ENCODE measurements at places on chromosomes 5 and 9. TPM values are rescaled to one million over a fixed set of nuclear protein-coding genes. Genes with fewer than 3 reads are reported as not detected.
A peak's percentile ranks its signal among the peaks of the same experiment; 100 is the strongest.

TRAF1 gene
- 4.2 TPM for total RNA-seq

SPATA31A3 gene
- total RNA-seq, result not detected

SPINK6 gene
- total RNA-seq, result not detected

RALGDS gene
- total RNA-seq, result 41.2 TPM

BHMT gene
- total RNA-seq, result not detected

AK3 gene
- 45.1 TPM for total RNA-seq

LHX3 gene
- total RNA-seq, result not detected

ADGRD2 gene
- not detected for total RNA-seq

DAPK1 gene
- 31.1 TPM for total RNA-seq

EHMT1 gene
- total RNA-seq, result 64.5 TPM

- no peak overlapping the region for H3K4me3 ChIP-seq
- DNase-seq, result no peak
- peaks cover 65% of the 10 kb centered on the region for H3K27me3 ChIP-seq
- H3K27ac ChIP-seq, result no peak overlapping the region
- no peaks in the 10 kb centered on the region for H3K4me1 ChIP-seq
These were observed 39.0 kb downstream of the TRIP13 start for GRCh38 chr5:931570-932145.

GRCh38 chr9:89021154-89021803 lies 30.0 kb downstream of the S1PR3 start:
- peak; percentile 89 for DNase-seq
- no peak overlapping the region for H3K4me3 ChIP-seq
- H3K36me3 ChIP-seq, result no peaks in the 10 kb centered on the region

DNA sequence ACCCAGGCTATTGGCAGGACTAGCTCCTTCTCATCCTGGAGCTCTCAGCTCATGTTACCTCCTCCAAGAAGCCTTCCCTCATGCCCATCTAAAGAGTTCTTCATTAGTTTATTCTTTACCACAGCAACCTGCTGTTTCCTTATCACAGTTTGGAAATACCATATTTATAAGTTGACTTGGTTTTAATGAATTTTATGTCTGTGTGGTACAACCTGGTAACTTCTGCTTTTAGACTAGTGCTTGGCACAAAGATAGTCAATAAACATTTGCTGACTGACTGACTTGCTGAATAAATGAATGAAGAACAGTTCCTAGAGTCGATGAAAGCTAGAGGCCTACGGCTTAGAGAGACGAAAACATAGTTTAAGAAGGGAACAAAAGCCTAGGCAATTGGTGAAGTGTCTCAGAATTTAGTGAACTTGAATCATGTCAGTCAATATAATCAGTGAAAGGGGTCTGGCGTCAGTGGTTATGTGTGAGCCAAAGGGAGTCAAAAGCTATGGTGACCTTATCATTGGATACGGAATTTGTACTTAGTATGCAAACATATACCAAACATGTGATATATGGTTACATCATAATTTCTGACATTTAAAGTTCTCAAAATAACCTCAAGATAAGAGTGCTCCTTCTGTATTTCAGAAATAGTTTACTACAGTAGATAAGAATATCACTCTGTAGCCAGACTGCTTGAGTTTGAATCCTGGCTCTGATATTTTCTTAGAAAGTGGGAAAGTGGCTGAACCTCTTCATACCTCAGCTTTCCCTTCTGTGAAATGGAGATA lies 239.5 kb downstream of the MCTP1 start:
- H3K27ac ChIP-seq, result no peak overlapping the region
- no peaks in the 10 kb centered on the region for H3K36me3 ChIP-seq

DNA sequence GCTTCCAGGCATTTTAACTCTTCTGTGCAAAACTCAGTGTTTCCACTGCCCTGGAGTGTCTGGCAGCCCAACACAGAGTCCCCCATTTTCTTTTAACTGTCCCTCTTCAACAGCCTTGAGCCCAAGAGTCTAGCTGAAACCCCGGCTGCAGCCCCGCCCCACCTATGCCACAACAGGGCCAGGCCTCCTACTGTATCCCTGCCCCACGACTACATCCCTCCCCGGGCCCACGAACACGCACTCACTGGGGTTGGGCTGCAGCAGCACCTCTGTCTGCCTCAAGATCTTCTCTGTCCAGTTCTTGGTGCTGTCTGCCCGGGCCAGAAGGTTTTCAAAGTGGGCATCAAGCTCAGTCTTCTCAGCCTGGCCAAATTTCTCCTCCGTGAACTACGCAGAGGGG lies 6.1 kb downstream of the SH3GLB2 start:
- DNase-seq, result no peak
- H3K4me1 ChIP-seq, result peaks cover 14% of the 10 kb centered on the region
- no peaks in the 10 kb centered on the region for H3K27me3 ChIP-seq
- no peak overlapping the region for H3K4me3 ChIP-seq
- no peaks in the 10 kb centered on the region for H3K36me3 ChIP-seq

DNA sequence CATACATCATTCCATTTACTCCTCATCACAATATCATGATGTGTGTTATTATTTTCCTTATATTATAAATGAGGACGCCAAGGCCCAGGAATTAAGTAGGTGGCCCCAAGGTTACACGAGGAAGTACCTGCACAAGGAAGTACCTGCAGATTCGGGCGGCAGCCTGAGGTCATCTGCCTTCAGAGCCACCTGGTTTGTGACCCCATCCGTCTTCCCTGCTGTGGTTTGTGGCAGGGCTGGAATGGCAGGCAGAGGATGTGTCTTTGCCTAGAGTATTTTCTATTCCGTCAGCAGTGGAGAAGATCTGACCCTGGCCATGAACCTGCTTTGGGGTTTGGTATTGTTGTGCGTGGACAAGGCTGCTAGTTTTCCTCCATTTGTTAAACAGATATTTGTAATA lies 59.7 kb downstream of the PDZD2 start:
- no peaks in the 10 kb centered on the region for H3K36me3 ChIP-seq
- no peaks in the 10 kb centered on the region for H3K4me1 ChIP-seq
- H3K4me3 ChIP-seq, result no peak overlapping the region
- H3K27ac ChIP-seq, result no peak overlapping the region
- H3K27me3 ChIP-seq, result peaks cover 5% of the 10 kb centered on the region

GRCh38 chr5:116438979-116439554 lies 135.6 kb downstream of the SEMA6A start:
- no peaks in the 10 kb centered on the region for H3K36me3 ChIP-seq
- H3K4me1 ChIP-seq, result no peaks in the 10 kb centered on the region
- H3K4me3 ChIP-seq, result no peak overlapping the region

DNA sequence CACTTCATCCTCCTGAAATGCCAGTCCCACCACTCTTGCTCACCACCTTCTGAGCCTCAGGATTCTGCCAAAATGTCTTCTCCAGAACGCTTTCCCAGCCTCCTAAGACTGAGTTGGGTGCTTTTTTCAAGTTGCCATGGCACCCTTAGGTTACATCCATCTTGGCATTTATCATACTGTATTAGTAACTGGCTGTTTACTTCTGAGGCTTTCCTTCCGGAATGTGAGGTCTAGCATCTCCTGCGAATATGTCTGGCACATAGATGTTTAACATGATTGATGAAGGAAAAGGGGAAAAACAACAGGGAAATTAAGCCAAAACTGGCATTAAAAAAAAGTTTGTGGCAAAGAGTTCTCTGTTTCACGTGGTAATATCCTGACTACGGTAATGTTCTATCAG lies 24.9 kb downstream of the RNF130 start:
- H3K27me3 ChIP-seq, result no peaks in the 10 kb centered on the region
- H3K27ac ChIP-seq, result no peak overlapping the region
- H3K4me3 ChIP-seq, result no peak overlapping the region
- H3K36me3 ChIP-seq, result no peaks in the 10 kb centered on the region

DNA sequence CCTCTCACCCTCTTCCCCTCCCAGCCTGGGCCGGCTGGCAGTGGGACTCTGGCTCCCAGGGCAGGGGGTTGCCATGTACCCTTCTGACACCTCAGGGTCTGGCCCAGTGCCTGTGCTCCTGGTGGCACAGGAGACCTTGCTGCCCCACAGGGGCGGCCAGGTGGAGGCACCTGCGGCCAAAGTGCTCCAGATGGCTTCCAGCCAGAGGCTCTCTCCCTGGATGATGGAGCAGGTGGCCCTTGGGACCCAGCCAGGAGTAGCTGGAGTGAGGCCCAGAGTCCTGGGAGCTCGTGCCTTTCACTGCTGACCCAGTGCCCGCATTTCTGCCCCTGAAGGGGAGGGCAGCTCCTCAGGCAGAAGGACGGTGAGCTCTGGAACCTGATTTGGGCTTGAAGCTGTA lies 87.3 kb downstream of the NTNG2 start:
- H3K27ac ChIP-seq, result no peak overlapping the region
- no peak for DNase-seq
- H3K27me3 ChIP-seq, result peaks cover 7% of the 10 kb centered on the region
- no peaks in the 10 kb centered on the region for H3K4me1 ChIP-seq
- H3K4me3 ChIP-seq, result no peak overlapping the region

DNA sequence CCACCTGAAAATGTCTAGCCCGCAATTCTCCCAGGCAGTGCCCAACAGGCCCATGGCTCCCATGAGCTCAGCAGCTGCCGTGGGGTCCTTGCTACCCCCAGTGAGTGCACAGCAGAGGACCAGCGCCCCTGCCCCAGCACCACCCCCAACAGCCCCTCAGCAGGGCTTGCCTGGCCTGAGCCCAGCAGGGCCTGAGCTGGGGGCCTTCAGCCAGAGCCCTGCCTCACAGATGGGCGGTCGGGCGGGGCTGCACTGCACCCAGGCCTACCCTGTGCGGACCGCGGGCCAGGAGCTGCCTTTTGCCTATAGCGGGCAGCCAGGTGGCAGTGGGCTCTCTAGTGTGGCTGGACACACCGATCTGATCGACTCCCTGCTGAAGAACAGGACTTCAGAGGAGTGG lies 19.3 kb upstream of the LTC4S start:
- no peaks in the 10 kb centered on the region for H3K27me3 ChIP-seq
- H3K4me1 ChIP-seq, result no peaks in the 10 kb centered on the region
- no peak overlapping the region for H3K4me3 ChIP-seq

- H3K4me1 ChIP-seq, result peaks cover 19% of the 10 kb centered on the region
- H3K36me3 ChIP-seq, result peaks cover 5% of the 10 kb centered on the region
- DNase-seq, result peak; percentile 20
- H3K4me3 ChIP-seq, result no peak overlapping the region
- no peaks in the 10 kb centered on the region for H3K27me3 ChIP-seq
These were observed 115.7 kb downstream of the PAPPA start for GRCh38 chr9:116269250-116269649.

- H3K27ac ChIP-seq, result no peak overlapping the region
- H3K4me1 ChIP-seq, result no peaks in the 10 kb centered on the region
- H3K4me3 ChIP-seq, result no peak overlapping the region
- no peak for DNase-seq
These were observed 95.2 kb downstream of the ALDH1A1 start for GRCh38 chr9:72857624-72857996.

GRCh38 chr5:71663191-71663969 lies 55.7 kb upstream of the CARTPT start:
- no peaks in the 10 kb centered on the region for H3K27me3 ChIP-seq
- H3K4me3 ChIP-seq, result no peak overlapping the region
- no peaks in the 10 kb centered on the region for H3K36me3 ChIP-seq
- H3K4me1 ChIP-seq, result no peaks in the 10 kb centered on the region

GRCh38 chr5:100643473-100643872 lies 108.3 kb downstream of the FAM174A start:
- no peaks in the 10 kb centered on the region for H3K4me1 ChIP-seq
- no peak overlapping the region for H3K27ac ChIP-seq
- H3K4me3 ChIP-seq, result no peak overlapping the region
- DNase-seq, result peak; percentile 53
- H3K27me3 ChIP-seq, result no peaks in the 10 kb centered on the region

DNA sequence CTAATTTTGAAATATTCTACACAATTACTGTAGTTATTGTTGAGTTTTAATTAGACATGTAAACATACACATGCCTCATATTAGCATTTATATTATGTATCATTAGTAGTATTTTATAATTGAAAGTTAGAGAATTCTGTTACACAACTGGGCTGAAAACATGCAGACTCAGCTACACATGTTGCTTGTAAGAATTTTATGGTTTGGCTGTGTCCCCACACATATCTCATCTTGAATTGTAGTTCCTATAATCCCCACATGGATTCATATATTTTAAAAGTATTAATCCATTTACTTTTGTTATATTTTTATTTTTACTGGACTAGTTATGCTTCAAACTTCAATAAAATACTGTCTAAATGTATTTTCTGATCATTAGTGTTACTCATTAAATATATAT lies 2075.3 kb upstream of the C9orf72 start:
- H3K36me3 ChIP-seq, result no peaks in the 10 kb centered on the region
- no peak for DNase-seq
- no peak overlapping the region for H3K4me3 ChIP-seq
- H3K4me1 ChIP-seq, result no peaks in the 10 kb centered on the region
- no peak overlapping the region for H3K27ac ChIP-seq

DNA sequence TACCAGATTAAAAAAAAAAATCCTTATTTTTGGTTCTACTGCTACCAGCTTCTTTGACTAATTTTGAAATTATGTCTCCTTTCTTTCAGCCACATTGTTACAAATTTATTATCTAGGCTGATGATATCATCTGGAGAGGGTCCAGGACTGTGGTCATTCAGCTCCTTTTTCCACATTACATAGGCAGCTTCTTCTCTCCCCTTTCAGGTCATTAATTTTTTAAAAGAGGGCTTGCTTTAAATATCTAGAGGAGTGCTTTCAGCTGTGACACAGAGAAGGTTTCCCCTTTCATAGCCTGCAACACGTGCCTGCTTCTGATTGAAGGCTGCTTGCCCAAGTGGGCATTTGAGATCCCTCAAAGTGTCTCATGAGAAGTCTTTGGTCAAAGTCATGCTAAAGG lies 155.7 kb upstream of the PAPPA start:
- H3K27ac ChIP-seq, result peak overlapping the region; percentile 69
- DNase-seq, result peak; percentile 91
- H3K36me3 ChIP-seq, result no peaks in the 10 kb centered on the region
- H3K4me3 ChIP-seq, result no peak overlapping the region

GRCh38 chr9:101037430-101037829 lies 8.9 kb downstream of the PLPPR1 start:
- H3K4me1 ChIP-seq, result no peaks in the 10 kb centered on the region
- no peaks in the 10 kb centered on the region for H3K27me3 ChIP-seq
- no peak overlapping the region for H3K4me3 ChIP-seq
- no peaks in the 10 kb centered on the region for H3K36me3 ChIP-seq

DNA sequence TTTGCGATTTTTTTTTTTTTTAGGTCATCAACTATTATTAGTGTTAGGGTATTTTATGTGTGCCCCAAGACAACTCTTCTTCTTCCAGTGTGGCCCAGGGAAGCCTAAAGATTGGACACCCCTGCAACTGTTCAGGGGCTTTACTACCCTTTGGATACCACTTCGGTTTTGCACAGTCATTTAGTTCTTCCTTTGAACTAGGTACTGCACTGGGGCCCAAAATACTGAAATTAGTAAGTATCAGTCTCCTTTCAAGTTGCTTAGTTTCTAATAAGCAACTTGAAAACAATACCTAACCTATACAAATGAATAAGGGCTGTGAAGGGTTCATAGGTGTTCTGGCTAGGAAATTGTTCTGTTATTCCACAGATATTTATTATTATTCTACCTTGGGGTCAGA lies 45.3 kb downstream of the CWC27 start:
- no peak overlapping the region for H3K27ac ChIP-seq
- H3K4me3 ChIP-seq, result no peak overlapping the region
- H3K4me1 ChIP-seq, result no peaks in the 10 kb centered on the region
- H3K27me3 ChIP-seq, result no peaks in the 10 kb centered on the region
- DNase-seq, result no peak

- DNase-seq, result peak; percentile 66
- no peak overlapping the region for H3K4me3 ChIP-seq
These were observed 84.5 kb downstream of the HAPLN1 start for GRCh38 chr5:83636156-83636555.

Data from astrocyte (in vitro differentiated cells and primary cell).